ENCODE measurements at places on chromosomes 11 and 22. TPM values are rescaled to one million over a fixed set of nuclear protein-coding genes. Genes with fewer than 3 reads are reported as not detected.

GGTLC3 gene
- not detected for total RNA-seq

ZNF214 gene
- total RNA-seq: 11.5 TPM

SNX32 gene
- total RNA-seq: 4.0 TPM

CASP5 gene
- total RNA-seq: 0.50 TPM

AGBL2 gene
- total RNA-seq: 7.7 TPM

NRXN2 gene
- 145 TPM for total RNA-seq

MTMR2 gene
- total RNA-seq: 54.3 TPM

PHOX2A gene
- 0.17 TPM for total RNA-seq

TRIM29 gene
- 0.94 TPM for total RNA-seq

TLCD5 gene
- 16.1 TPM for total RNA-seq

B3GAT1 gene
- total RNA-seq: 31.7 TPM

INS gene
- not detected for total RNA-seq

MPPED2 gene
- 30.7 TPM for total RNA-seq

All from spinal cord (tissue), 10 donors.